Adrenal gland (tissue), 19 donors: ENCODE measurements at places on chromosomes 11 and 22. TPM values are rescaled to one million over a fixed set of nuclear protein-coding genes. Genes with fewer than 3 reads are reported as not detected.

DNA sequence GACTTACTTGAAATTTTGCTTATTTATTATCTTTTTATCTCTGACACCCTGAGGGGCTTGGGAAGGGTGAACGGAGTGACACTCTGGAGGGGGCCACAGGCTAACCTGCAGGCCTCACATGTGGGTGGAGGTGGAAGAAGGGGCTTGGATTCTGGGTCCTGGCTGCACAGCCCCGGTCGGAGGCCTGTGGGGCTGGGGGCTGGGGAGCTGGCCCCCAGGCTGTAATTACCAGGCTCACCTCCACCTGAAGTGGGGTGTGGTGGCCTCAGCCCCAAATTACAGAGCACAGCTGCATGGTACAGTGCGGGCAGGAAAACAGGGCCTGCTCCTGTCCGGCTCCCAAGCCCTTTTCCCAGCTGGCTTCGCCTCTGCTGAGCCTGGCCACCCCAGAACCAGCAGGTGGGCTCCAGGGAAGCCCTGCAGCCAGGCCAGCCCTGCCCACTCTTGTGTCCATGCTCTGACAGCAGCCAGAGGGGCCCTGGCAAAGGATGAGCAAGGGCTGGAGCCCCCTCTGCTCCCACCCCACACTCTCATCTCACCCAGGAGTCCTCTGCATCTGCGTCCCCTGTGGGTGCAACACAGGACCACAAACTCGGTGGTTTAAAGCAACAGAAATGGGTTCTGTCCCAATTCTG is 48.0 kb downstream of the IGF2 start:
- H3K4me3 ChIP-seq = no peak overlapping the region
- no peaks in the 10 kb centered on the region for H3K4me1 ChIP-seq
- H3K36me3 ChIP-seq = no peaks in the 10 kb centered on the region
- H3K27ac ChIP-seq = no peak overlapping the region

- H3K36me3 ChIP-seq = no peaks in the 10 kb centered on the region
- H3K4me3 ChIP-seq = no peak overlapping the region
- H3K27ac ChIP-seq = no peak overlapping the region
- no peaks in the 10 kb centered on the region for H3K27me3 ChIP-seq
- no peak for DNase-seq
These were observed 45.7 kb upstream of the CD5 start for GRCh38 chr11:61056571-61056970.

- H3K27ac ChIP-seq = no peak overlapping the region
- H3K36me3 ChIP-seq = no peaks in the 10 kb centered on the region
- DNase-seq = no peak
- H3K27me3 ChIP-seq = no peaks in the 10 kb centered on the region
- H3K4me1 ChIP-seq = peaks cover 3% of the 10 kb centered on the region
These were observed 29.7 kb downstream of the MB start for GRCh38 chr22:35587447-35587870.

DNA sequence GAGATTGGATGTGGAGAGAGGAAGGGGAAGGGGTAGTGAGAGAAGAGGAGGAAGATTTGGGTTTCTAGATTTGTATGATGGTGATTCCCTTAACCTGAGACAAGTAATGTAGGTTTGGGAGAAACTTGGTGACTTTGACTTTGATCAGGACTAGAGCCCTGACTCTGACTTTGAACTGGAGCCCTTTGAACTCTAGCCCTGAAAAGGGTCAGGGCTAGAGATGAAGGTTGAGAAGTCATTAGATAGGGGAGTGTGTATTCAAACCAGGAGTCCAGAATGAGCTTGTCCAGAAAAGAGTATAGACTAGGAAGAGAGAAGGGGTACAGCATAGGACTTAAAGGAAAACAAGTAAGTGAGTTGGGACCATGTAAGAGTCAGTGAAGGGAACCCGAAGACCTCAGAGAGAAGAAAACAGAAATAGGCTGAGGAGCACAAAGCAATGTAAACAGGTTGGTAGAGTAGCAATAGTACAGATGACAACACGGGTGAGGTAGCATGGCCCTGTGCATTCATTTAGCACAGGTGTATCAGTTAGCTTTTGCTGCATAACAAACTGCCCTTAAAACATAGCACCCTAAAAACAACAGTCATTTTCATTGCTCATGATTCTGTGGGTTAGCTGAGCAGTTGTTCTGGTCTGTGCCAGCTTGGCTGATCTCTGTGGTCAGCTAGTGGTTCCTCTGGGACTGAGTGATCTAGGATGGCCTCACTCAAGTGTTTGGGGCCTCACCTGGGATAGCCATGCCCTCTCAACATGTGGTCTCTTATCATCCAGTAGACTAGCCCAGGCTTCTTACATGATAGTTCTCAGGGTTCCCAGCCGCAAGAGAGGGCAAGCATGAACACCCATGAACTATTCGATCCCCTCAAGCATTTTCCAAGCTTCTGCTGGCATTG is 43.1 kb downstream of the C22orf31 start:
- H3K36me3 ChIP-seq = no peaks in the 10 kb centered on the region
- H3K4me1 ChIP-seq = peaks cover 19% of the 10 kb centered on the region
- H3K4me3 ChIP-seq = no peak overlapping the region
- H3K27ac ChIP-seq = no peak overlapping the region
- DNase-seq = no peak

DNA sequence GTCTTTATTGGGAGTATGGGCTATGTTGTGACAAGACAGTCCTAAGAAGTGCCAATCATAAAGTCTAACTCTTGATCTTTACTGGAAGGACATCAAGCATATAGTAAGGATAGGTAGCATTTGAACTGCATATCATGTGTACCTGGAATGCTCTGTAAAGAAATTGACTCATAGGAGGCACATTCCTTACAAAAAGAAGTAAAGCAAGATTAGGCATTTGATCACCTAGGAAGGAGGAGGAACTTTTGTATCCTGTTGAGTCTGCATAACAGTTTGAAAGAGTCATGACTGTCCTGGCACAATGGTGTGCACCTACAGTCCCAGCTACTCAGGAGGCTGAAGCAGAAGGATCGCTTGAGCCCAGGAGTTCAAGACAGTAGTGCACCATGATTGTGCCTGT is 42.2 kb upstream of the DNAJB7 start:
- no peak overlapping the region for H3K4me3 ChIP-seq
- H3K4me1 ChIP-seq = no peaks in the 10 kb centered on the region
- no peak overlapping the region for H3K27ac ChIP-seq
- DNase-seq = no peak

DNA sequence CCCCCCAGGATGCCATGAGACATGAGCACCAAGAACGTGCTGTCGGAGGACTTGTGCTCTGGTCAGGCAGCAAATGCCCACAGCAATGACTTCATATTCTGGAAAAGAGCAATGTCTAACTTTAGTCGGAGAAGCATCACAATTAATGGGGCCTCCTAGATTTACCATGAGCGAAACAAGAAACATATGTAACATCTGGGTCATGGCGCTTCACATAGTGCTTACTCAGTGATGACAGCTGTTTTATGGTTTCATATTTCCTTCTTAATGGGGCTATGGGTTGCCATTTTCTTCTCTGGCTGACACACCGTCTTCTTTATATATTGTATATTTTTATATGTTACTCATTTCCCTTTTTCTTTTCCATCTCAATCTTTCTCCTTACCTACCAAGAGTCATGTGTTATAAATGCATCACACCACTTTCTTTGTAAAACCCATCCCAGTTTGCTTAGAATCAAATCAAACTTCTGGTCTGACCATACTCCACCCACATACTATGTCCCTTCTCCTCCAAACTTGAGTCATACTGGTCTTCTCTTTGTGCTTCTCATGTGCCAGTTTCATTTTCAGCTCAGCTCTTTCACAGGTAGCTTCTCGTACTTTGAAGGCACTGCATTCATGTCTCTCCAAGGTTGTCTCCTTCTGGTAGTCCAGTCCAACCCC is 9.4 kb upstream of the CASP12 start:
- no peaks in the 10 kb centered on the region for H3K27me3 ChIP-seq
- H3K4me1 ChIP-seq = no peaks in the 10 kb centered on the region
- no peak overlapping the region for H3K4me3 ChIP-seq
- H3K36me3 ChIP-seq = no peaks in the 10 kb centered on the region
- DNase-seq = no peak

GRCh38 chr11:20293531-20293930 is 70.0 kb upstream of the HTATIP2 start:
- peaks cover 6% of the 10 kb centered on the region for H3K27me3 ChIP-seq
- H3K36me3 ChIP-seq = no peaks in the 10 kb centered on the region
- no peak overlapping the region for H3K27ac ChIP-seq
- no peak overlapping the region for H3K4me3 ChIP-seq

DNA sequence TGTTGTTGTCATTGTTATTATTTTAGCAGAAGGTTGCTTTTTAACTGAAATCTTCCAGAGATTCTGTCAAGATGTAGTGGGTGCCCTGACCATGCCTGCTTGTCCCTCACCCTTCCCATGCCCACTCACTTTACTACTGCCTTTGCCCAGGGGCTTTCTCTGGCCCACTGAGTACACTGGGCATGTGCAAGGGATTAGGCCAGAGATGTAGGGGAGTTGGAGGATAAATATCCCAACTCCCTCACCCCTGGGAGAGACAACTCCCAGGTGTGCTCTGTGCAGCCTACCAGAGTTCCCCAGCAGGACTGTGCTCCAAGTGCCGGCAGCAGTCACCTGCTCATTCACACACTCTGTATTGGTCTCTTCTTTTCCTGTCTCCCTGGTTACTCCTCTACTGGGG is 559.1 kb downstream of the MIAT start:
- no peaks in the 10 kb centered on the region for H3K36me3 ChIP-seq
- H3K4me1 ChIP-seq = no peaks in the 10 kb centered on the region
- H3K27me3 ChIP-seq = no peaks in the 10 kb centered on the region

DNA sequence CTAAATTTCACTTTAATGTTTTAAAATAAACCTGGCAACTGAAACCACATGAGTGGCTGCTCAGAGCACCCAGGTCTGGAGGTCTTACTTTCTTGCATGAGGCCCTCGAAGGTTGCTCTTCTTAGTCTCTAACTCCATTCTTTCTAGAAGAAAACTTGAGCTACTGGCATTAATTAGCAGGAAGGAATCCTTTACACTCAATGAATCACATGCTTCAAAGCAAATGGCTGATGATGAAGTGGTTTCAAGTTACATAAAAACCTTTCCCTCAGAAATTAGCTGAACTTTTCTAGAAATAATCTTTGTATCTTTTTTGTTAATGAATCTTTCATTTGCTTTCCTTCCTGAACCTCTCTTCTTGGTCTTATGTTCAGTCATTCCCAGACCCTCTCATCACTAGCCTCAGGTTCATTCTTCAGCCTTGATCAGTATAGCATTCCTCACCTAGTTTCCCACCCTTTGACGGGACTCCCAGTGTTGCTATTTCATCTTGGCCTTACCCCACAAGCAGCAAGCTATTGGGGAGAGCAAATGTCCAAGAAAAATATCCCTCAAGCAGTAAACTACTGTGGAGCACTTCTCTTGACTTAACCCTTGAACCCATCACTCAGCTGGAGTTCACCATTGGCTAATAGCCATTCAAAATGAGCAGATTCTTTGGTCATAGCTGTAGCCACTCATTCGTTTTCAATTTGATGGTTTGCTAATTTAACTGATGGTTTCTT is 75.1 kb downstream of the INSC start:
- no peak overlapping the region for H3K27ac ChIP-seq
- H3K36me3 ChIP-seq = no peaks in the 10 kb centered on the region
- H3K4me1 ChIP-seq = no peaks in the 10 kb centered on the region
- DNase-seq = no peak
- H3K27me3 ChIP-seq = no peaks in the 10 kb centered on the region

DNA sequence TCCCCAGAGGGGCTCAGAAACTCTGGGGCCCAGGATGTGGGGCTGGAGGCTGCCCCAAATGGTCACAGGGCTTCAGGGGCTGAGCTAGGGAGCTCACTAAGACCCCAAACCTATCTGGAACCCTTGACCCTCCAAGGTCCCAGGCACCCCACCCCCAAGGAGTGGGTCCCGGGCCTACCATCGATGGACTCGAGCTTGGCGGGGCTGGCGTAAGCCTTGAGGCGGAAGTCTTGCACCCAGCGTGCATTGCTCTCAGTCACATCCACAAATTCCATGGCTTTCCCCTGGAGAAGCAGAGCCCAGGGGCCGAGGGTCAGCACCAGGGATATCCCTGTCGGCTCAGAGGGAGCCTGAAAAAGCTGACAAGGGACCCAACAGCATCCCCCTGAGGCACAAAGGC is 3.5 kb downstream of the GATD1 start:
- no peaks in the 10 kb centered on the region for H3K27me3 ChIP-seq
- no peak overlapping the region for H3K4me3 ChIP-seq
- H3K36me3 ChIP-seq = peaks cover 34% of the 10 kb centered on the region
- no peak for DNase-seq

DNA sequence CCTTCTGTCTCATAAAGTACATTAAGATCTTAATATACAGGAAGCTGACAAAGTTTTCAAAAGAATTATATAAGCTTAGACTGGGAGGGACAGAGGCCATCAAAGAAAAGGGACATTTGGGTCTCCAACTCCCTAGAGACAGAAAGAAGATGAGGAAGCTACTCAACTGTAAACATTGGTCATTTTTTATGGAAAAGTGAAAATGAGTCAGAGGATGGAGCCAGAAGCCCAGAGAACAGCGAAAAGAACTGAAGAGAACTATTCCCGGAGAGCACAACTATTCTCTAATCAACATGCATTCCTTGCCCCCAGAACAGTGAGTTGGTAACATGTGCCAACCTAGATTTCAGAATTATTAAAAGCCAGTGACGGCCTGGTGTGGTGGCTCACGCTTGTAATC is 779.3 kb downstream of the DLG2 start:
- no peak overlapping the region for H3K27ac ChIP-seq
- DNase-seq = no peak
- no peaks in the 10 kb centered on the region for H3K36me3 ChIP-seq
- no peak overlapping the region for H3K4me3 ChIP-seq
- H3K27me3 ChIP-seq = no peaks in the 10 kb centered on the region

- no peaks in the 10 kb centered on the region for H3K27me3 ChIP-seq
- no peak overlapping the region for H3K27ac ChIP-seq
These were observed 14.7 kb downstream of the CSNK2A3 start for GRCh38 chr11:11338304-11338703.

DNA sequence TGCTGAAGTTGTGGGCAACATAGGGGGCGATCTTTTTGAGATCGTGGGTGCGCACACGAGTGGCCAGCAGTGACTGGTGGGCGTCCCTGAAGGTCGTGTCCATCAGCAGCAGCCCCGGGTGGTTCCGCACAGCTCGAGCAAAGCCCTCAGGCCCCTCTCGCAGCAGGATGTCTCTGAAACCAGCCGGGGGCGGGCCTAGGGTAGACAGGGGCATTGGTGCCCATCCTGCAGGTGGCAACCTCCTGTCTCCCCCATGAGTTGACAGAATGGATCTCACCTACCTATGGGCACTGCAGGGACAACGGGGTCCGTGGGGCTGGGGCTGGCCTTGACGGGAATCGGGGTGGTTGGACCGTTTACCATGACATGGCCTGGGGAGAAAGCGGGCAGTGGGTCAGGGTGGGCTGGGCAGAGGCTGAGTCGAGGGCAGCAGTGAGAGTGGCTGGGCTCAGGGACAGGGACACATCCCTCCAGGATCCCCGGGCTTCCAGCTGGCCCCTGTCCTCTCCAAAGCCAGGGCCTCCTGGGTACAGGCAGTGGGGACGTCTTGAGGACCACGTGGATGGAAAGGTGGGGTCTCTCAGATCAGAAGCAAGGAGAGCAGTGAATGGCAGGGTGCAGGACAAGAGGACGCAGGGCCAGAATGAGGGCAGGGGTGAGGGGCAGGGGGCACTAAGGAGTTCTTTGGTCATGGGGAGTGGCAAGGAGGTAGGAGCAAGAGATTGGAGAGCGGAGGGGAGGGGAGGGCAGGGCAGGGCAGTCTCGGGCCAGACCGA is 4.2 kb upstream of the LRFN4 start:
- H3K27me3 ChIP-seq = no peaks in the 10 kb centered on the region
- H3K4me1 ChIP-seq = peaks cover 6% of the 10 kb centered on the region
- no peak for DNase-seq

Gene RFPL3
- total RNA-seq = not detected

Gene SIPA1
- 28.0 TPM for total RNA-seq

Gene NTM
- total RNA-seq = 6.5 TPM

Gene PGM2L1
- 0.54 TPM for total RNA-seq

Gene FRMD8
- 36.9 TPM for total RNA-seq
